ENCODE measurements at places on chromosomes 12 and 14.

DNA sequence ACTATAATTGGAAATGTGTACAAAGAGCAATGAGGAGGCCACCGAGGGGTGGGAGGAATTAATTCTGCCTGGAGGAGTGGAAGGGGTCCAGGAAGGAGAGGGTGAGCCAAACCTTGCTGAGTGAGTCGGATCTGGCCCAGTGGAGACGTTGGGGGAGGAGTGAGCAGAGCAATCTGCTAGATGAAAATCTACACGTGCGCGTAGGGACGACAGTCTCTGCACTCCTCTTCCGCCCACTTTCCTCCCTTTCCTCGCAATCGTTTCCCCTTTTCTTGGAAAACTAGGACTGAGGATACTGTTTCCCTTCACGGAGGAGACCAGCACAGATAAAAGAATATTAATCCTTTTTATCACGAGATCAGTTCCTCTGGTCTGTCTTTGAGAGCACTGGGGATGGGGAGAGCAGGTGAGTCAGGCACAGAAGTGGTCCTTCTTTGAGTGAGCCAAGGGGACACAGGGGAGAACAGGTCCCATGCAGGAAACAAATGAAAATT, 2.9 kb upstream of the NAB2 start:
- DNase-seq: peak; percentile 17

DNA sequence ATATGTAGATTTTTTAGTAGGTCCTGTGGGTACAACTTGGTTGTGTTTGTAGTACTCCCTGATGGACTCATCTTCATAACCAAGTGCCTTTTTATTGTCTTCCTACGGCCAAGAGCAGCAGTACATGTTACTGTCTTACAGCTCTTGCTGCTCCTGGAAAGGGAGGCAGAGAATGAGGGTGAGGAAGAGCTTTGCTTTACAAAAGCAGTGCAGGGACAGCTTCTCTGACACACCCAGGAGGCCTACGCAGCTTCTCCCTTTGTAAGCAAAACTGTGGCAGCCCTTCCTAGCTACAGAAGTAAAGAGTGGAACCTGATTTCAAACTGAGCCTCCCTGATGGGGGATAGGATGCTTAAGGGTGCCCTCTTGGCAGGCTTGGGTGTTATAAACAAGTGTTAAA, 18.6 kb downstream of the MYRFL start:
- no peak for DNase-seq

- DNase-seq: peak; percentile 49
Observed at GRCh38 chr14:95697764-95698163, 11.5 kb downstream of the TCL1B start.

DNA sequence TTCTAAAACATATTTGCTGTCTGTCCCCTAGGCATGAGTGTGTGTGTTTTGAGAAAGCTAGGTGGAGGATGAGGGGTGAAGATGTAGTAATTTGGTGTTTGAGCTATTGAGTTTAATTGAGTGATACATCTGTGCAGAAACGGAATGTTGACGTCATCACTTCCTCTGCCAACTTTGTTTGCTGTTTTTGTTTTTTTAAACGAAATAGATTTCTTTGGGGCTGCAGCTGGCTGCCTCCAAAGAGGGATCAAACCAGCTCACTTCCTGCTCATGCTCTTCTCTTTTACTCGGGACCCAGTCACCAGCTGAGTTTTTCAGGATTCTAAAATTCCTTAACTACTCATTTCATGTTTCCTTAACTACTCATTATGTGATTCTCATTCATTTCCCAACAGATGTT, 19.5 kb upstream of the CRACR2A start:
- no peak for DNase-seq

GRCh38 chr12:25427337-25428249, 125.5 kb downstream of the LMNTD1 start:
- no peak for DNase-seq

- DNase-seq: no peak
Observed at GRCh38 chr12:19548834-19549233, 109.5 kb downstream of the AEBP2 start.

Measured in GM10248 (cell line).